SJCRH30 (cell line): ENCODE measurements at places on chromosomes 7 and 10.
A peak's percentile ranks its signal among the peaks of the same experiment; 100 is the strongest.

DNA sequence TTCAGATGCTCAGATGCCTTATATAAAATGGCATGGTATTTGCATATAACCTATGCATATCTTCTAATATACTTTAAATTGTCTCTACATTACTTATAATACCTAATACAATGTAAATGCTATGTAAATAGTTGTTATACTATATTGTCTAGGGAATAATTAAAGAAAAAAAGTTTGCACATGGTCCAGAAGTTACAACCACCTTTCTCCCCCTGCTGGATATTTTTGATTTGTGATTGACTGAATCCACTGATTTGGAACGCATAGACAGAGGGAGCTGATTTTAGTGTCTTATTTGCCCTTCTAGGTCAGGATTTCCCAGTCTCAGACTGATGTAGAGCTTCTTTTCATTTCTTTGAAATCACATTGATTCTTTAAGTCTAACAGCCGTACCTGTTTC lies 31.8 kb downstream of the MDFIC start:
- DNase-seq, result no peak

GRCh38 chr7:134422008-134422407 lies 36.9 kb downstream of the AKR1B1 start:
- DNase-seq, result peak; percentile 46

DNA sequence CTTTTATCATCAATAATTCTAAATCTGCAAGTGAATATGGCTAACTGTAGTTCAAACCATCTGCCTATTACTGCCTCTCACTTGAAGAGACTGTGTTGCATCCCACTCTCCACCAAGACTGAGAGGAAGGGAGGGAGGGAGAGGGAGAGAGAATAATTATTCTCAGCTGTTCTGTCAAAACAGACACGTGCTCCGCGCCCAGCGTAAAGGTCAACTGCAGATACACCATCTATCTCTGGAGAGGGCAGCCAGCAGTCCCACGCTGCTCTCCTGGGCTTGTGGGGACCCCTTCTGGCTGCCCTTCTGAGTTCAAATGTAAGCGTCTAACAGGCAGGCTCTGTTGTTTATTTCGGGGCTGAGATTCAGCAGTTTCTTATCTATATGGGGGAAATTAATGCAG lies 625.5 kb upstream of the GALNT17 start:
- peak; percentile 72 for DNase-seq

DNA sequence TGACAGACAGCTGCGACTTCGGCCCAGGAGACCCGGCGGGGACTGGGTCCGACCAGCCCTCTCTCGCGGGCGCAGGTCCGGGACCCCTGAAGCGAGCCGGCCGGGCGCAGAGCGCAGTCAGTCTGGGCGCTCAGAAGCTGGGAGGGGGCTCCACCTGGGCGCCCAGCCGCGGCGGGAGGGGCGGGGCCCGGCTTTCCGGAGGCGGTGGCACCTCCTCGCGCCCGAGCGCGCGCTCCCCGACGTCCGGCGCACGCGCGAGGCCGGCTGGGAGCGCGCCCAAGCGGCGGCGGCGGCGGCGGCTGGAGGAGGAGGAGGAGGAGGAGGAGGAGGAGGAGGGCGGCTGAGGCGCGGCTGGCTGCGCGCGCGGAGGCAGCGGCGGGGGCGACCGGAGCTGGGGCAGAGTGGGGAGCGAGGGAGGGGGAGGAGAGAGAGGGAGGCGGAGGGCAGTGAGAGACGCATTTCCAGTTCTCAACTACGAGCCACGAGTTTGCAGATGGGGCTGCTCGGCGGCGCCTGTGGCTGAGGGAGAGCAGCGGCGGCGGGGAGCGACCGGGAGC lies at the start of gene PALS2:
TSS of gene PALS2 (plus strand) at position 456 of the 557 bp plus-strand sequence. CDS start 50,216 bp downstream, outside the sequence.
- peak; percentile 77 for DNase-seq

DNA sequence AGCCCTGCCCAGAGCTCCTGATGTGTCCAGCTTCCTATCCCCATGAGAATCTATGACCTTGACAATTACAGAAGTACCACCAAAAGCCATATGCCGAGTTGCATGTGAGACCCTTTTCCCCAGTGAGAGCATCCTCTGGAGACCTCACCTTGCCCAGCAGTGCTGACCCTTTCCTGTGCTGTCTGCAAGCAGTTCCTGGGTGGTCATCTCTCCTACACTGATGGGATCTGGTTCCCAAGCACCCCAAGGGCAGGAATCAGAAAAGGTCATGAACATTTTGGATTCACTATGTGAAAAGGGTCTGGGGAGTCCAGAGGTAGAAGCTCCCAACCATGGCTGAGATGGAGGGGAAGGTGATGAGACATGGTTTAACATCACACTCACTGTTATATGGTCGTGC lies 18.2 kb downstream of the SFTPD start:
- DNase-seq, result no peak

DNA sequence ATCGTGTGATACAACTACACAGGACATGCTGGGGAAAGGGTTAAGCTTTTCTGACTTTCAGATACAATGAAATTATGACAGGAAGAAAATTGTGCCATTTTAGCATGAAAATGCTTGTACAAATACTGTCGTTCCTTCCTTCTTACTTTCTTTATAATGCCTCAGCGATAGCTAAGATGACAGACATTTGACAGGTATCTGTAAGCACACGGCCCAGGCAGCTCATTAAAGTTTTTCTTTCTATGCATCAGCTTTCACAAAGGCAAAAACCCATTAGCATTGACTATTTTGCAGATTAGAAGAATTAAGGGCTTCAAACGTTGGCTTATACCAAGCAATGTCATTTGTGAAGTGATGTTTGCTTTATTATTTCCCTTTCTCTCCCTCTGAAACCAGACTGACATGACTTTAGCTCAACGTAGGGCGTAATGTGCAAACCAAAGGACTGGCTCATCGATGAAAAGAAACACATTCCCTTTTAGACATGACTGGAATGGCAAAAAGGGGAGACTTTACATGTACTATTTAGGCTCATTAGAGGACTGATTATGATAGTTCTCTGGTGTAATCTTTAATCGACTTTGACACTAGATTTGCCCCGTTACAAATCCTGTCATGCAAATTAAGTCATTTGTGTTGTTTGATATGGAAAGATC lies 258.4 kb upstream of the SP8 start:
- DNase-seq, result no peak
